NCI-H1930 (cell line): ENCODE measurements at places on chromosomes 11 and 22.

GRCh38 chr11:64267207-64267945 is 16.0 kb downstream of the PLCB3 start:
- no peak for DNase-seq

DNA sequence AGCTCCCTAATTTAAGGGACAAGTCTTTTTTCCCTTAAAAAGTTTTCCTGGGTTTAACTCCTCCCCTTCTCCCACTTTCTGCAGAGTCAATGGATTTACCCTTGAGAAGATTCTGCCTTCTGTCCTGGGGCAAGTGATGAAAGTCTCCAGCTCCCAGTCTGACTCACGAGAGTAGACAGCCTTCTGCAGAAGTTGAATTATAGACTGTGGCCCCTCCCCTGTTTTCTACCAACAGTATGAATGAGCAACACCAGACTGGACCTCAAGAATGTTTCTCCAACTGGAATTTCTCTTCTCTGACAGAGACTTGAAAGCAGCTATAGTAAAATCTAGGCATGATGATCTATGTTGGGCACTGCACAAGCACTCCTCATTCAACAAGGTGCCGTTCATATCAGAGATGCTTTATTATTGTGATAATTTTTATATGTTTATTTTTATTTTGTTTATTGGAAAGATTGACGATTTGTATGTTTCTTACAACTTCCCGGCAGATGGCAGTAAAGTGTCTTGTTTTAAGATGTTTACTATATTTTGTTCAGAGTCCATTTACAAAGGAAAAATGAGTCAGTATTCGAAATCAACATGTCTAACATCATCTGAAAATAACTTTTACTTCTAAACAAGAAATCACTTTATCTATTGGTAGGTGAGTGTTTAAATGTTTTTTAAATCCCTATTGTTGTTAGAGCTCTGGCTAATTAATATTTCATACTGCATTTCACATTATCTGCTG is 56.6 kb downstream of the LMO2 start:
- no peak for DNase-seq

GRCh38 chr11:115710980-115711379 is 206.8 kb upstream of the CADM1 start:
- no peak for DNase-seq

DNA sequence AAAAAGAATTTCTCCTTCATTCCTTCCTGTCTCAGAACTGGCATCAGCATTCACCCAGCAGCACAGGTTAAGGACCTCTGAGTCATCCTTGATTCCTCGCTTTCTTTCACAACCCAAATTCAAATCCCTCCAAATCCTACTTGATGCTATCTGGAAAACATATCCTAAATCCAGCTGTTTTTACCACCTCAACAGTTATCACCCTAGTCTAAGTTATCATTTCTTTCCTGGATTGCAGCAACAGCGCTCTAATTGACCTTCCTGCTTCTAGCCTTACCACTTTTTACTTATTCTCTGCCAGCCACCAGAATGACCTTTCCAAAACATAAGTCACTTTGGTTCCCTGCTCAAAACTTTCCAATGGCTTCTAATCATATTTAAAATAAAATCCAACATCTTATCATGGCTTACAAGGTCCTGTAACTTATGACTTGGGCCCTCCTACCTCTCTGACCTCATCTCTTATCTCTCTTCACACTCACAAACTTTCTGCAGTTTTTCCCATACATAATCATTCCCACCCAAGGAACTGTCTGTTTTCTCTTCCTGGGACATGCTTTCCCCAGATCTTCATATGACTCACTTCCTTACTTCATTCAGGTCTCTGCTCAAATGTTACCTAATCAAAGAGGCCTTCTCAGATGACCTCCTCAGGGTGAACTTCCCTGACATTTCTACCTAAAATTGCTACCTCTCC is 119.4 kb downstream of the TTC28 start:
- DNase-seq: no peak

DNA sequence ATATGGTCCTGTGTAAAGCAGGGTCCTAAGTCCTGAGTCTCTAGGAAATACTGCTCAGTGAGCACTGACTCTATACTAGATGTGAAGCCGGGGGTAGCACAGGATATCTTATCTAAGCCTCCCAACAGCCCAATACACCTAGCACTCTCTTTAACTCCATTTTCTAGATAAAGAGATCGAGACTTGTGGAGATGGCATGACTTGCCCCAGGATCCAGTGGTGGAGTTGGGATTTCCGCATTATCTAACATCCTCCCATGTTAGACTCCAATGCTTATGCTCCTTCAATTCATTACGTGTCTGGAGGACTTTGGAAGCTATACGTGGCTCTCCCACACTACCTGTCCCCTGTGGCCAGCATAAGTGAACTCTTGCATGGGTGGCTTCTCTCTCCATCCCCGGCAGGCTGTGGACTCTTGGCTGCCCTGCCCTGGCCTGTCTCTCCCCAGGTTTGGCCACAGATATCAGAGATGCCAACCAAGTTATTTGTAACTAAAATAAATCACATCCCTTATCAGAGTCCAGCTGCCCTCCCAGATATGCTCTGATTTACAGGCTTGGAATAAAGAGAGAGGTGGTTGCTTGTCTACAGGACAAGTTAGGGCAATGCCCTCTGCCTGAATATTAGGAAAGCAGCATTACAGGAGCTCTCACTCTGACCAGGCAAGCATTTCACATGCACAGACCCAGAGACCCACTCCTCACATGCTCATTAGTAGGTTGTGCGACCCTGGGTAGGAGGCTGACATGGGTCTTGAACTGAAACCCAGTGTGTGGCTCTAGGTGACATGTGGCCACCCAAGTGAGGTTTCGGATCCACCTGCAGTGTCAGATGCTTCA is 4.5 kb downstream of the CD44 start:
- no peak for DNase-seq

DNA sequence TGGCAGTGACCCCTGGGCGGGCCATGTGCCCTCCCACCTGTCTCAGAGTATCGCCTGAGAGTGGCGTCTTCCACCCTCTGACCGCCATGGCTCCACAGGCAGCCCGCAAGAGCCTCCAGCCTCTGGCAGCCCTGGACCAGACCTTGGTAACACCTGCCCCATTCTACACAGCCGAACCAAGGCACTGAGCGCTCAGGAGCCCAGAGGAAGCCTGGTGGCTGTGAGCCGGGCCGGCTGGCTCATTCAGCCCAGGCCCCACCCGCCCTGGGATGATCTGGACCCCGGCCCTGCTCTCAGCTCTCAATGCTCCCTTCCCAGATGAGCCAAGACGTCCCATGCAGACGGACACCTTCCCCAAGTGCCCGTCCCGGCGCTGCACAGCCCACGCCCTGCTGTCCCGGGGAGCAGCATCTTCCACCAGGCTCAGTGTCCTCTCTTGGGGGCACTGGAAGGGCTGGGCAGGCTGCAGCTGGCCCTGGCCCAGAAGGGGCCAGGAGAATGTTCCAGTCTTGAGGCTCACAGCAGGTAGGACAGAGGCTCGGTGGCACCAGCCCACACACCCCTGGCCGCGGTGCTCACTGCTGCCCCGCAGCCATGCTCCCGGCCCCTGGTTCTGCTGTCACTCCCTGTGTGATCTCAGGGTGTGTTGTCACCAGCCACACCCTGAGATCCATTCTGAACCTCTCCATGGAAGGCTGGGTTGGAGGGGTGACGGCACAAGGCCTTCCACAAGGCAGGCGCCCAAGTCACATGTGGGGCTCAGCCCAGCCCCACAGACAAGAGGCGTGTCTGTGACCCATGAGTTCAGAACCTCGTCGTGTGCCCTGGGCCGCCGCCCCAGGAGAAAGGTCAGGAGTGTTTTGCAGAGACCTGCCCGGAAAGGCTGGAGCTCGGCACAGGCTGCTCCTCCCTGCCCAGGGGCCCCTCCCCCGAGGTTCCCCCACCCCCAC is 24.2 kb upstream of the PPARA start:
- no peak for DNase-seq

GRCh38 chr11:128040603-128041002 is 546.8 kb downstream of the ETS1 start:
- no peak for DNase-seq

DNA sequence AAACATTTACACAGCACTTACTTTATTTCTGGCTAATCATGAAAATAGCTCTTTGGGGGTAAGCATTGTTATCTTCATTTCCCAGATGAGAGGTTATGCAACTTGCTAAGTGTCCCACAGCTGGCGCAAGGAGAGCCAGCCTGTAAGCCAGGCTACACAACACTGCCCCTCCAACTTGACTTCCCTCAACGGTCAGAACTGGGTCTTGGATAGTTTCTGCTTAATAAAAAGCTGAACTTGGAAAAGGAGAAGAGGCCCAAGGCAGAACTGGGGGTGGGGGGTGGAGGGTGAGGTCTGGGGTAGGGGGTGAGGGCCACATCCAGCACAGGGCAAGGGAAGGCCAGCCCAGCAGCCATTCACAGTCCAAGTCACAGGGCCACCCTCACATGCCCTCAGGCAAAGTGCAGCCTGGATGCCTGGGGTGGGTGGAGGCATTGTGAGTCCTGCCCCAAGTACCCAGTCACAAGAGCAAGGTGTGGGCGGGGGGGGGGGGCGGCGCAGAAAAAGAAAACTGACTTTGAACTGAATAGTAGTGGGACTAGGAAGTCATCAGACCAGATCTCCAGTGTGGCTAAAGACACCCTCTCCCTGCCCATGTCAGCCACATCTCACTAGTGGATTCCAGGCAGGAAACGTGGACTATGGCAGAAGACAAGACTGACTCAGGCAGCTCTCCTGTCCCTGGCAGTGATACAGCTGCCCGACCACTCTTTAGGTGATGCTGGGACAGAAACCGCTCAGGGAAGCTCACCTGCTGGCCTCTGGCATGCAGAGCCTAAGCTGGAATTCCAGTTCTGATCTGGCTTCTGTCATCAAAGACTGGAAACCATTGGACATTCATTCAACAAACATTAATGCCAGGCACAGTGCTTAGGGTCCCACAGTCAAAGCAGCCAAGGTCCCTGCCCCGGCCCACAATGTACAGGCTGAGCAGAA is 52.4 kb downstream of the PACSIN2 start:
- no peak for DNase-seq

GRCh38 chr11:72576661-72577060 is 97.6 kb downstream of the PDE2A start:
- no peak for DNase-seq

GRCh38 chr11:68145120-68145866 is 24.1 kb upstream of the CHKA start:
- DNase-seq: no peak

DNA sequence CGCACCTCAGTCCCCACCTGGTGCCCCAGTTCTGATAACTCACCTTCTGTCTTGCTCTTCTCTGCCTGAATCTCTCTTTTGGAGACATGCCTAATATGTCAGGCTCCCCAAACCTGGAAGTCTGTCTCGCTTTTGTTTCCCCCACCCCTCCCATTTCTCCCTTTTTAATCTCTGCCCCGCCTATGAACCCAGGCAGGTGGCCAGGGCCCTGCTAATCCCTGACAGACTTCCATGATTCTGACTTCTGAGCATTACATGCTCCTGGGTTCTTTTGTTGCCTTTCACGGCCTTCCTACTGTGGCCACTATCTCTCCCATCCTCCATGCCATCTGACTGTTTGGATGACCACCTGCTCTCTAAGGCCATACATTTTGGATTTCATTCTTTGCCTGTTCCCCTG is 1120.9 kb upstream of the CCDC90B start:
- no peak for DNase-seq

GRCh38 chr22:30150212-30150611 is 69.9 kb downstream of the HORMAD2 start:
- no peak for DNase-seq
